ENCODE measurements at places on chromosomes 2 and 18.

GRCh38 chr18:46053368-46054095 is 18.5 kb downstream of the PSTPIP2 start:
- no peak for DNase-seq

DNA sequence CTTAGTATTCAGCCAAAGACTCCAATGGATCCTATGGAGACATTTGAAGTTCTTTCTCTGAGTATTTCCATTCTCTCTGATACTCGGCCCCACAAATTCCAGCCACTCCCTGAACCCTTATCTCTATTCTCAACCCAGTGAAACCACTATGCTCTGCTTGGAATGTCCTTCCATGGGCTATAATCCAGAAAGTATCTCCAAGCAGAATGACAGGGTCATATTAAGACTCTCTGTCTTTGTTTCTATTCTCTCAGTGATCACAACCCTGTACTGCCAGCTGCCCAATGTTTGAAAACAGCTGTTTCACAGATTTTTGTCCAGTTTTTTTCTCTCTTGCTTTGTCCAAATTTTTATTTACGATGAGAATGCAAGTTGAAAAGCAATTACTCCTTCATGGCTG is 21.9 kb downstream of the CHMP3 start:
- no peak for DNase-seq

- DNase-seq, result no peak
Observed at GRCh38 chr2:172624996-172625395, 69.1 kb downstream of the PDK1 start.

DNA sequence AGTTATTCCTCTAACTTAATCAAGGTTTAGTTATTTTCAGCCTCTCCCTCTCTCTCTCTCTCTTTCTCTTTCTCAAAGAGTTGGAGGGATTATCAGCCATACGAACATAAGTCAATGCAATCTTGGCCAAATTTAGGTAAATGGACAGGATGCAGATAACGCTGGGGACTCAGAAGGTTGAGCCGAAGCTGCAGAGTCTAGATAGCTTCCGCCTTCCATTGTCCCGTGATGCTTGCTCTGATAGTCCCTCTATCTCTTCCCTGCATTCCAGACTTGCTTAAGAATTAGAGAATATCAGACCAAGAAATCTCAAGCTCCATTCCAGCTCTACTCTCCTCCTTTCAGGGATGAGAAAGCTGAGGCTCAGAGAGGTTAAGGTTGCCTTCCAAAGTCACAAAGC is 502.8 kb upstream of the TNP1 start:
- no peak for DNase-seq

GRCh38 chr2:118529908-118530599 is 317.4 kb downstream of the EN1 start:
- DNase-seq, result no peak

- no peak for DNase-seq
Observed at GRCh38 chr2:222290736-222291484, 7.9 kb downstream of the PAX3 start.

DNA sequence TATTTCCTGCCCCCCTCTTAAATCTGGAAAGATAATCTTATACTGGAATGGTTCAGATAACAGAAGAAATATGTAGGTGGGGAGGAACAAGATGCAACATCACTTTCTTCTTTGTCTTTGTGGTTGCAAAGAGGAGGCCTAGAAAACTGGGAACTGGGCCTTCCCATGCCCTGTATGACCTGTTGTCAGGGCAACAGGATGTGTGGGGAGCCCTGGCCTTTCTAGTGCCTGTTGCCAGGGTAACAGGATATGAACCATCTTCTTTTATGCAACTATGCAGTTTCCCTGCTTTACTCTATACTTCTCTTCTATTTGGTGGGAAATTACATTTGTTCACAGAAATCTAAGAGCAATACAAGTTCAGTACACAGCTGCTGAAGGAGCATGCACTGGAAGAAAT is 79.8 kb upstream of the PDE1A start:
- DNase-seq, result no peak

- DNase-seq, result peak; percentile 44
Observed at GRCh38 chr2:236793023-236794011, 223.7 kb downstream of the ACKR3 start.

- DNase-seq, result no peak
Observed at GRCh38 chr2:189393440-189394111, 47.7 kb upstream of the WDR75 start.

GRCh38 chr18:72155327-72155726 is 388.8 kb downstream of the CBLN2 start:
- DNase-seq, result no peak

- DNase-seq, result no peak
Observed at GRCh38 chr2:73503992-73504570, 118.4 kb downstream of the ALMS1 start.

- DNase-seq, result no peak
Observed at GRCh38 chr2:218878486-218878885, 2.2 kb upstream of the WNT10A start.

GRCh38 chr2:240401308-240401707 is 34.2 kb upstream of the GPC1 start:
- no peak for DNase-seq

- DNase-seq, result no peak
Observed at GRCh38 chr2:134271758-134272157, 17.9 kb downstream of the MGAT5 start.

DNA sequence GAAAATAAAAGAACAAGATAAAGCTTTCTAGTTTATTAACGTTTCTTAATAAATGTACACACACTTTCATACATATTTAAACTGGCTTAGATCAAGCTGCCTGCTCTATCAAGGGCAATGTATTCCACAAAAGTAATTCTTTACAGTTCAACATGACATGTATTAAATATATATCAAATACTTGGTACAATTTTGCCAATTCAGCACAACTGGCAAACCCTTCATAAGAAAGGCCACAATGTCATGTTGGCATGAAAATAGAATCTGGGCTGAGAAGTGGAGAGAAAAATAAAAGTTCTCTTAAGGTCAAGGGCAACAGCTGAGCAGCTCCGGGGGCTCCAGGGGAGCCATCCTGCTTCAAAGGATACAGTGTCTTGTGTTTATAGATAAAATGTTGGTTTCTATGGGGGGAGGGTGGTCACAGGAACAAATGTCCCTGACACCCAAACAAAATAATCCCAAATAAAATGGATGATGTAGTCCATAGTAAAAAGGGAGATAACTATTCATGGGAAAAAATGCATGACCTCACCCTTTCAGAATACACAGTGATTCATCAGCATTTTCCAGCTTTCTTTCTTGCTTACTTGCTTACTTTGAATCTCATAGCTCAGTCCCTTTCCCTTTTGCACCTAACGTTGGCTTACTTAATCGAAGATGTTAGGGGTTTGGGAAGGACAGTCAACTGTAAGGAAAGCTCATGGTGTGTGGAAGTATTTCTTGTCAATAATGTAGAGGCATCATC is 494.9 kb downstream of the NYAP2 start:
- no peak for DNase-seq

GRCh38 chr2:8847400-8847799 is 10.0 kb upstream of the KIDINS220 start:
- DNase-seq, result no peak

DNA sequence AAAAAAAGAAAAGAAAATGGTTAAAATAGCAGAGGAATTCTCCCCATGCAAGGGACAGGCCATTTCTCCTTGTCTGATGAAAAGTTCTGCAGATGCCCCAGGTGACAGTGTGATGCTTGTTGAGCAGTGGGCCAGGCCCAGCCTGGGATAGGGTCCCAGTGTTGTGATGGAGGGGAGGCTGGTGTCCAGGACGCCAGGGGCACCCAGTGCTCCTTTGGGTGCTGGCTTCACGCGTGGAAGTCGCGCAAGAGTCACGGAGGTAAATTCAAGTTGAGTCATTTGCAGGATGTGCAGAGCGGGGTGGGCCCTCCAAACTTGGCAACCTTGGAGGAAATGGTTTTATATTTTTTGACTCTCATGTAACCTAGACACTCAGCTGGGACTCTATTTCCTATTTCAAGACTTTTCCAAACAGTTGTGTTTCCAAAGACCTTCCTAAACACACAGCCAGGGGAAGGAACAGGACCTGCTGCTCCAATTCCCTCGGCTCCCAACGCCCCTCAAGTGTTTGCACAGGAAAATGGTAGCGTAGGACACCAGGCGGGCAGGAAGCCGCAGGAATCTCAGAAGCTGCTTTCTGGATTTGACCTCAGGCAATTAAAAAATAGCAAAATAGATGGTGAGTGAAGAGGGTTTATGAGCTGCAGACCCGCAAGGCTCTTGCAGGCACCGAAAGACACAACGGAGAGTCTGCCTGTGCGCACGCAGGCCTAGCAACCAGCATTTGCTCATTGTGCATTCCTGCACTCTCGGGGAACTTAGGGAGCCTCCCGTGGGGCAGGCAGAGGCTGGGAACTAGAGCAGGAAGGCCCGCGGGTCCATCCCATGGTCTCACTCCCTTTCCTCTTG is 107.1 kb upstream of the ODC1 start:
- no peak for DNase-seq

GRCh38 chr2:174607989-174608865 is 10.6 kb upstream of the WIPF1 start:
- DNase-seq, result no peak

- no peak for DNase-seq
Observed at GRCh38 chr2:68108120-68108519, 45.3 kb upstream of the C1D start.

DNA sequence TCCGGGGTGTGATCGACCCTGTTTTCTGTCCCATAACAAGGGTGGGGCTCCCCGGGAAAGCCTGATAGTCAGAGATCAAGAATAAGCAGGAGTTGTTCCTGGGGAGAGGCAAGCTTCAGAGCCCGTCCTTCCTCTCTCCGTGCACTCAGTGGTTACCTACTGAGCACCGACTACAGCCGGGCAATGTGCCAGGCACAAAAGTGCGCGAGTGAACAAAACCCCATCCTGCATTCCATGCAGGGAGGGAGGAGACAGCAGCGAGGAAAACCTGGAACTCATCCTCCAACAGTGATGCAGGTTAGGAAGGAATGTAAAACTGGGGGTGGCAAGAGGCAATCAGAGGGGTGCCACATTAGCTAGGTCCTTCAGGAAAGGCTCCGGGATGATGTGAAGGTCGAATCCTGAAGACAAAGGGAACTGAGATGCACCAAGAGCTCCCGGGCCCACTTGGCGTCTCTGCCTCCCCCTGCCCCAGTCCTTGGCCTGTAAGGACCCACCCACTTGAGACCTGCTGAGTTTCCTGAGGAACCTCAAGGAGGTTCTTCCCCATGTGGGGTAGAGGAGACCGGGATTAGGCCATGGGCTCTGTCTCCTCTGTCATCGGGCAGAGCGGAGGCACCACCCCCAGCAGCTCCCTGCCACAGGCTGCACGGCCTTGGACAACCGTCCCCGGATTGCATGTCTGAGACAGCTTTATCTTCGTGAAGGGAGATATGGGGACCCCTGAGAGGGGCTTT is 198.2 kb downstream of the NDUFA10 start:
- no peak for DNase-seq

DNA sequence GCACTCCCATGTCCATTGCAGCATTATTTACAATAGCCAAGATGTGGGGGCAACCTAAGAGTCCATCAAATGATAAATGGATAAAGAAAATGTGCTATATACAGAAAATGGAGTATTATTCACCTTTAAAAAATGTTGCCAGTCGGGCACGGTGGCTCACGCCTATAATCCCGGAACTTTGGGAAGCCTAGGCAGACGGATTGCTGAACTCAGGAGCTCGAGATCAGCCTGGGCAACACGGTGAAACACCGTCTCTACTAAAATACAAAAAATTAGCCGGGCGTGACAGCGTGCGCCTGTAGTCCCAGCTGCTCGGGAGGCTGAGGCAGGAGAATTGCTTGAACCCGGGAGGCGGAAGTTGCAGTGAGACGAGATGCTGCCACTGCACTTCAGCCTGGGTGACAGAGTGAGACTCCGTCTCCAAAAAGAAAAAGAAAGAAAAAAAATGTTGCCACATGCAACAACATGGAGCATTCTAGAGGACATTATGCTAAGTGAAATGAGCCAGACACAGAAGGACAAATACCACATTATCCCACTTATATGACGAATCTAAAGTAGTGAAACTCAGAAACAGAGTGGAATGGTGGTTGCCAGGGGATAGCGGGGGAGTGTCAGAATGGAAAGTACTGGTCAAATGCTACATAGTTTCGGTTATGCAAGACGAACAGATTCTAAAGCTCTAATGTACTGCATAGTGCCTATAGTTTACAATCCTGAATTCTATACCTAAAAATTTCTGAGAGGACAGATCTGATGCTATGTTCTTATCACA is 1385.6 kb upstream of the TMEFF2 start:
- DNase-seq, result no peak

- DNase-seq, result no peak
Observed at GRCh38 chr18:46097431-46097800, 680 bp downstream of the ATP5F1A start.

- DNase-seq, result no peak
Observed at GRCh38 chr2:176931588-176932563, 280.7 kb upstream of the HNRNPA3 start.

DNA sequence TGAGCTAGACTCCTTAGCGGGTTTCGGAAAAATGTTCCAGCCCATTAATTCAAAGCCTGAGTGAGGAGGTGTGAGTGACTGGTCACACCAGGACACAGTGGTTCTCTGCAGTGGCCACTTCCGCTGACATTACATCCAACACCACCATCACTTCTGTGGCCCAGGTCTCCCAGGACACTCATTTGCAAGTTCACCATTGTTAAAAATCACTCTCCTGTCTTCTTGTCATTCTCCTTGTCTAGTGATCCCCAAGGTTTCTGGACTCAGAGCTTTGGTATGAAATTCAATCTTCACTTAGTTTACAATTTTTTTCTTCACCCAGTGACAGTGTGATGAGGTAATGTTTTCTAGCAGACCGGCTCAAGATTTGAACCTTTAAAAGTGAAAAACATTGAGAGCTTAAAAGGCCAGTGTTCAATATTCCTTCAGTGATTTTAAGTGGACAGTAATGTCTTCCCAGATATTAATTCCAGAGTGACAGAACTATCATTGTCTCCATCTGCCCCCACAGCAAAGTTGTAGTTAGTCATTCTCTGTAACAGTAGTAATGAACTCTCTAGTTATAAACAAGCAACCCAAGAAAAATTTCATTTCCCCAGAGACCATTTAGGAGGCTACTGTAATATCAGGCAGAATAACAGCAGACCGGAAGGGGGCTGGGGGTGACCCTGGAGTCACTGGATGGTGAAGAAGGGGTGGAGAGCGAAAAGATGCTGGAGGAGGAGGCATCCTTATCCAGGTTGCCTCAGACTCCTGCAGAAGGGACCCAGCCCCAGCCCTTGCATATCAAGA is 164.9 kb downstream of the GFPT1 start:
- no peak for DNase-seq

- no peak for DNase-seq
Observed at GRCh38 chr2:14114275-14114674, 518.2 kb upstream of the LRATD1 start.

GRCh38 chr2:44579115-44579836 is 217.5 kb downstream of the CAMKMT start:
- DNase-seq, result no peak
